ENCODE measurements at places on chromosomes 12 and 14.

- DNase-seq, result no peak
Measured at GRCh38 chr12:60539592-60539991, 943.8 kb downstream of the SLC16A7 start.

- DNase-seq, result no peak
Measured at GRCh38 chr14:53493860-53494259, 340.7 kb upstream of the DDHD1 start.

DNA sequence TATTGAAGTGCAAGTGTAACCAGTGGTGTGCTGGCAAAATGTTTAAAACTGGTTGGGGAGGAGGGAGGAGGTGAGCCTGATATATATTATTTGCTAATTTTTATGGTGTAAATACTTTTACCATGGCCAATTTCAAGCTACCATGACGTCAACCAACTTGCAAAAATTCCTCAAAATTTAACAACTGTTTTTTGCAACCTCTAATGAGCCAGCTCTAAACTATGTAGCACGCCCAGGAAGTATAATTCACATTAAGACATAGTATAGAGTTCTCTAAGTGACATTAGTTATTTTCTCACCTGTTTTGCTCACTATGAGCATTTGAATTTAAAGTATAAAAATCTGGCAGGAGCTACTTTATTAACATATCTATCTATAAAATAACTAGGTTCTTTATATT, 41.4 kb downstream of the ATL1 start:
- DNase-seq, result no peak

GRCh38 chr14:54132496-54132895, 175.9 kb upstream of the BMP4 start:
- peak; percentile 64 for DNase-seq

Data from skin of body (tissue), 3 donors.